CD4-positive, CD25-positive, alpha-beta regulatory T cell (primary cell): ENCODE measurements at places on chromosomes 12 and 14.
A peak's percentile ranks its signal among the peaks of the same experiment; 100 is the strongest.

DNA sequence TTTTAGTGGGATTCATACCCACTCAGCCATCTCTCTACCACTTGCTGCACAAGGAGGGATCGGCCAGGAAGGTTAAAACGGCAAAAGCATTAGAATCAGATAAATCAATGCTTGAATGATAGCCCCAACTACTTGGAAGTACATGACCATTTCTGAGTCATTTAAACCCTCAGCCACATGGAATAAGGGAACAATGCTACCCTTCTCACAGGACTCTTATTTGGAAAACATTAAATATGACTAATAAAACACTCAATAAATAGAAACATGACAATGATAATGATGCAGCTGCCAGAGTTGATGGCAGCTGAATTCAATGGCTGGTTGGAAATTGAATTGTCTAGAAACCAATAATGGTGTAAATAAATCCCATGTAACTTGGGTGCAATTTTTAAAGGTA lies 165.4 kb downstream of the FLRT2 start:
- DNase-seq, result no peak

GRCh38 chr12:106522708-106523107 lies 60.1 kb upstream of the RFX4 start:
- DNase-seq, result no peak

GRCh38 chr14:104724407-104724980 lies 465 bp downstream of the ADSS1 start:
- DNase-seq, result peak; percentile 9

DNA sequence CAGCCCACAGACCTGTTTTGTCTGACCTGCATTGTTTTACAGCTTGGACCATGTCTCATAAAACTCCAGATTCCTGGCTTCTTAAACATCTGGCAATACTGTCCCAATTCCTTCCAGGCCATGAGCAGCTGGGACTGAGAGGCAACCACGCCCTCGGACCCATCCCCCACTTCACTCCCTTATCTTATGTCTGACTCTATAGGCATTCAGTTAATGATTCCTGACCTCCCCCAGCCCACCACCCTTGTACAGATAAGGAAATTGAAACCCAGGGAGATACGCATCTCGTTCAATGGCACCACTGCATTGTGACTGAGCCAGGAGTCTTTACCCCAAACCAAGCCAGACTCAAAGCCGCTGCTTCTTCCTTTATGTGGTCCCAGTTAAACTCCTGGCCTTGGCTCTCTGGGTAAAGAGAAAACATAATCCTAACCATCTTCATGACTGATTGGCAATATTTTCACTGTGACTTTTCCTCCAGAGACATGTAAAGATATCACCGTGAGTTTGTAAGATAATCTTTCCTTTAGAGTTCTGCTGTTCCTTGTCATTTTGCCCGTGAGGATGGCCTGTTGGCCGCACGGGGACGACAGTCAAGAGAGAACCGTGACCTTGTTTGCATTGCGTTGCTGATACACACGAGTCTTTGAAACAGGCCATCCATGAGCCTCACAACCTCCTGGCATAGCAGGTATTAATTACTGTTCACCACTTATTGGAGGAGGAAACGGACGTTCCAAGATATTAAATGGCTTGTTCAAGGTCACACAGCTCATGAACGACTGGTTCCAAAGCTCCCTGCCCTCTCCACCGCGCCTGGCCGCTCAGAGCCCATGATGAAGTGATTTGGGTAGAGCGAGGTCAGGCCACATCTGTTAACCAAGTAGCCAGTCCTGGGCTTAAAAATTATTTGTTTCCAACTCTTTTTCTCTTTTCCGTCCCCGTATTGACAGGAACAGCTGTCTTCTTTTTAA lies 39.4 kb downstream of the MAP1LC3B2 start:
- no peak for DNase-seq

- DNase-seq, result peak; percentile 31
These were observed 106.5 kb downstream of the EML1 start for GRCh38 chr14:99899578-99900178.

GRCh38 chr12:117388951-117389446 lies 27.6 kb upstream of the NOS1 start:
- DNase-seq, result no peak
